ENCODE measurements at places on chromosomes 2 and 18.
A peak's percentile ranks its signal among the peaks of the same experiment; 100 is the strongest.

- no peak for DNase-seq
These were observed 20.1 kb downstream of the DOCK10 start for GRCh38 chr2:225022188-225022587.

DNA sequence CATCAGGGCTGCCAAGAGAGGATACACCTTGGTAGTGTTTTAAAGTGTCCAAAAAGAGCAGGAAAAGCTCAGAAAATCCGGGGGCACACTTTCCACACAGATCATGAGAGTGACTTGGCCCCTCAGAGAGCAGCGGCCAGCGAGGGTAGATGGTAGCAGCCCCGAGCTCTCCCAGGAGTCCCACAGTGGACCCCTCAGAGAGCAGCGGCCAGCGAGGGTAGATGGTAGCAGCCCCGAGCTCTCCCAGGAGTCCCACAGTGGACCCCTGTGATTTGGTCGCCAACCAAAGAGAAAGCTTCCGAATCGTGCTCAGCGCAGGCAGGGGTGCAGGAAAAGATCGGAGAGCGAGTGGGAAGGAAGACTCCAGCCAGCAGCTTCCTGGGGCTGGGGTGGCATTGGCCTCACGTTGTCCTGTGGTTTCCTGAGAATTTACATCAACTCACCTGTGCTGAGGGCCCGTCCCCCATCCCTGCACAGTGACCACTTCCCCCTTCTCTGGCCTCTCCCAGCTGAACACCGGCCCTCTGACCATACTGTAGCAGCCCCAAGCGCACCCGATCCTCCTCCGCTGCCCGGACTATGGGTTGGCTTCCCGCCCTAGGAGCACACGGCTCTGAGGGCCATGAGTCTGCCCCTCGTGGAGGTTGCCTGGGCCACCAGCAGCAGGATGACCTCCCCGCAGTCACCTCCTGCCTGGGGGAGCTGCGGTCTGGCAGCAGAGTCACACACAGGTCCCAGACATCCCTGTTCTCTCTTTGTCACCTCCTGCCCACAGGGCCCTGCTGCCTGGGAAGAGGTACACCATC lies 33.7 kb downstream of the MTERF4 start:
- DNase-seq, result no peak

GRCh38 chr2:136136931-136137330 lies 19.0 kb upstream of the CXCR4 start:
- DNase-seq, result no peak

DNA sequence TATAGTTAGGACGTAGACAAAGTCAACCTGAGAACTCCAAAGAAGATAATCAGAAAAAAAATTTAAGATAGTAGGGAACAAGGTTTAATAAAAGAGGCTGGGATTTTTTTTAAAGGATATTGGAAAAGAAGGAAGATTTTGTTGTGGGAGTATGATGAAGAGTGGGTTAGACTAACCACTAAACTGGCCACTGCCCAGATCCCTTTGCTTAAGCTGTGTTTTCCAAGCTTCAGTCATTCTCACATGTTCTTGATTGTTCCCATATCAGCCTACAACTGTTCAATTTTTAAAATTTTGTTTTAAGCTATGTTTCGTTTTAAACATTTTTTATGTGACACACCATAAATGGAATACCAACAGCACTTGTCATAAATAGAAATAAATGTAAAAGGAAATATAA lies 284.5 kb upstream of the MMADHC start:
- no peak for DNase-seq

DNA sequence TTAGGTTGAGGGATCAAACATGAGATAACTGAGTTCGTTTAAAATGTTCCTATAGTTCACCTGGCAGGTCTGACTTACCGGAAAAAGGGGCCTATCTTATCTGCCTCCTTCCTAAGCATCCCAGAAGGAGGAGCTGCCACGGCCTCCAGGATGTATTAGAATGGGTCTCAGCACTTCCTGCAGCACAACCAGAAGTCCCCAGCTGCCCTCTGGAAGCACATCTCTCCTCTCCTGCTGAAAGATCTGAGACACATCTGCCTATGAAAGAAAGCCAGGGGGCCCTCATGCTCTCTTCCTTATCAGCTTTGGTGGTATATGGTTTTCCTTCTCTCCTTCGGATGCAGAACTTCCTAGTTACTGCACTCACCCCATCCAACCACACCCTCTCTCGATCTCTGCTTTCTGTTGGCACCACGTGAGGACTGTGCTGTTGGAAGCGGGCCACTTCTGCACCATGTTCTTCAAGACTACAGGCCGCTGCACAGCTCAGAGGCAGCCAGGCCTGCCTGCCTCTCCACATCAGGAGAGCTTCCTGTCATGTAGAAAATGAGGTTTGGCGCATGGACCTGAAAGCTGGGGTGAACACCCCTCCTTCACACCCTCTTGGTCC lies 6.5 kb downstream of the IGFBP5 start:
- DNase-seq, result no peak

- peak; percentile 69 for DNase-seq
These were observed 403.2 kb downstream of the THSD7B start for GRCh38 chr2:137168552-137168951.

DNA sequence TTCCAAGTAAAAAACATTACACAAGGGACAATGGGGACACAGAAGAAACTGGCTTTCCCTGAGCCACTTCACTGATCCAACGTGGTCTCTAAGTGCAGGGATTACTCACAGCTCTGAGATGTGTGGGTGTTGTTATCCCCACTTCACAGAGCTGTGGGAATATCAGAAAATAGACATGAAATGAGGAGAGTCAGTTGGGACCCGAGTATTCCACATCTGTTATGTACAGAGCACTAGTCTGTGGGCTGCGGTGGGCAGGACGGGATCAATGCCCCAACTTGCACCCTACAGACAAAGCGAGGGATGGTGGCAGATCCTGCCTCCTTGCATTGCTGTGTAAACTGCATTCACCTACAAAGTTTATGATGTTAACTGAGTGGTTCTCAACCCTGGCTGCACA lies 11.7 kb downstream of the LAMA1 start:
- DNase-seq, result no peak

- DNase-seq, result no peak
These were observed 336.5 kb upstream of the SLC39A10 start for GRCh38 chr2:195320413-195320973.

- peak; percentile 84 for DNase-seq
These were observed 48.7 kb downstream of the TTC39C start for GRCh38 chr18:24063121-24063731.

DNA sequence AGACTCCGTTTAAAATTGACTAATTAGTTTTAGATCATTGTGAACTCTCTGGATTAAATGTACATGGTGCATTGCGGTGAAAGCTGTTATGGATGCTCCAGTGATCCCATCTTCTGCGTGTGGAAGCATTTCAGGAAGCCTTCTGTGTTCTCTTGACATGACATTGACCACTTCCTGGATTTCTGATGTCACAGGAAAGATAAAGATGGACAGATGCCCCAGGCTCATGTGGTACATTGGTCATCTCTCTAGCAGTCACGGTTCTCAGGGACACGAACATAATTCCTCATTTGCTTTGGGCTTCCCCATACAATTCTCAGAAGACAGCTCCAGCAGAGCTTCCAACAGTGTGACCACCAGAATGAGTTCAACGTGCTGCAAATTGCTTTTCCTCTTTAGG lies 26.9 kb downstream of the AGAP1 start:
- DNase-seq, result no peak

- DNase-seq, result no peak
These were observed 56.3 kb upstream of the TANC1 start for GRCh38 chr2:158912112-158912511.

DNA sequence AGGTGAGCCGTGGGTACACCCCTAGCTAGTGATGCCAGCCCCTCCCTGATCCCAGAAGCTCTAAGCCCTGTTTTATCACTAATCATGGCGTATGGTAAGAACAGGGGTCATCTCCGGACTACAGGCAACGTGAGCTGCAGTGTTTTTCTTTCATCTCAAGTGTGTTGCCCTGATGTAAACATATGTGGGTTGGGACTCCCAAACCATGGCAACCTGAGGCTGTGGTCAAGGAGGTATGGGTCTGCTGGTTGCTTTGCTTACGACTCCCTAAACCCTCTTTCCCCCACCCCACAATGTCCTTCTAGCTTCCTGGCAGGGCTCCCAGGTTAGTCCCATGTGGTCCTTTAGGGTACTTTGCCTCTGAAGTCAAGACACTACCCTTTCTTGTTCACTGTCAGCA lies 53.6 kb upstream of the AFF3 start:
- DNase-seq, result no peak

GRCh38 chr2:230230087-230230486 lies 4.6 kb downstream of the SP140 start:
- DNase-seq, result peak; percentile 96

- no peak for DNase-seq
These were observed 9.2 kb downstream of the UXS1 start for GRCh38 chr2:106184857-106185256.

DNA sequence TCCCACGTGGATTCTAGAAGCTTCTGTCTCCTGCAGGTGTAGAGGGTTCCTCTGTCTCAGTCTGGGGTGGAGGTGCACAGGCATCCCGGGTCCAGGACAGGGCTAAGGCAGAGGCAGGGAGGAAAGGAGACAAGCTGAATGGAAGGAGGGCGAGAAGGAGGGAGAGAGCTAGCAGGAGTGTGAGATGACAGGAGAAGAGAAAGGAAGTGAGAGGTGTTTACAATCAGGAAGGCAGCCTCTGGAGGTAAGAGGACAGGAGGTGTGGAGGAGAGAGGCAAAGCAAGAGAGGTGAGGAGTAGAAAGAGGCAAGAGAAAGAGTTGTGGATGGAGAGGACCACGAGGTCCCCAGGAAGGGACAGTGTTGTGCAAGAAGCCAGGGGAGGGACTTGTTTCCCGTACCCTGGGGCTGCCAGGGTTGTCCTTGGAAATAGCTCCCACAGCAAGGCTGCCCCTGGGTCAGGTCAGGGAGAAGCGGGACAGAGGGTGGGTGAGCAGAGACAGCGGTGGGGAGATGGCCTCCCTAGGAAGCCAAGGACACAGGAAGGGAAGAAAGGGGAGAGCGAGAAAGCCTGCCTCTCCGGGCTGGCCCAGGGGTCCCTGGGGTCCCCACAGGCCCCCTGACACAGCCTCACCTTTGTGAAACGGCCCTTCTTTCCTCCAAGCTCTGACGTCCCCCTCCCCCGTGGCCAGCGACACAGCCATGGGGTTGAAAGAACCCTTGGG lies 136.9 kb downstream of the CYP26B1 start:
- DNase-seq, result no peak

DNA sequence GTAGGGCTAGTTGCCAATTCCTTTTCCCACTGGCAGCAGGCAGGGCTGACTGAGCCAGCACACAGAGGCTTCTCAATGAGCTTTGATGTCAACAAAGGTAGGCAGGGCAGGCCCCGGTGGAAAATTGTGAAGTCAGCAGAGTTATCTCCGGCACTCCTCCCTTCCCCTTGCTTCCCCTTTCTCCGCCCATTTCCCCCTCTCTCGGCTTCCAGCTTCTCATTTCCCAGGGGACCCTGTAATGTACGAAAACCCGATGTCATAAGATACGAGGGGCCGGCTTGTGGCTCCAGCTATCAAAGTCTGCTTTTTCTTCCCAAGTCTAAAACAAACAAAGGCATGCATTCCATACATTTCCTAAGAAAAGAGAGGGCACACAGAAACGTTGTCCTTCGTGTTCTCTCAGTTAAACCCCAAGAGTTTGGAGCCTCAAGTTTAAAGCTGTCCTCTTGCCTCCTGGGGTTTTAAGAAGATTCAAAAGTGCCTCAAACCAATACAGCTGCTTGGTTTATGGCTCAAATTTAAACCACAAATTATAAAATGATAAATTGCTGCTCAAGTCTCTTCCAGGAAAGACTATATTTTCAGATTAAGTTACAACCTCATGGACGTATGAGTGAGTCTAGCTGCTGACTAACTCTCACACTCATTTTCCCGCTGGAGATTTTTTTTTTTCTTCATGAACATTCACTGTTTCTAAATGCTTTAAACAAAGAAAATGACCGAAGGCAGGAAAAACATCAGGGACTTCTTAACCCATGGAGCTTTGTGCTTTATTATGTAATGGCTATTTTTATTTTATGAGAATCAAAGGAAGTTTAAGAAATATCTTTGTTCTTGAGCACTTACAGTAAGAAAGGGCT lies 27.2 kb upstream of the EML4 start:
- peak; percentile 81 for DNase-seq

GRCh38 chr2:101337877-101338276 lies 29.4 kb upstream of the RNF149 start:
- peak; percentile 42 for DNase-seq

GRCh38 chr2:5953525-5953924 lies 261.3 kb downstream of the SOX11 start:
- DNase-seq, result no peak

- DNase-seq, result no peak
These were observed 19.8 kb downstream of the TET3 start for GRCh38 chr2:74004212-74005182.

GRCh38 chr18:10688766-10689165 lies 162.9 kb downstream of the NAPG start:
- no peak for DNase-seq

DNA sequence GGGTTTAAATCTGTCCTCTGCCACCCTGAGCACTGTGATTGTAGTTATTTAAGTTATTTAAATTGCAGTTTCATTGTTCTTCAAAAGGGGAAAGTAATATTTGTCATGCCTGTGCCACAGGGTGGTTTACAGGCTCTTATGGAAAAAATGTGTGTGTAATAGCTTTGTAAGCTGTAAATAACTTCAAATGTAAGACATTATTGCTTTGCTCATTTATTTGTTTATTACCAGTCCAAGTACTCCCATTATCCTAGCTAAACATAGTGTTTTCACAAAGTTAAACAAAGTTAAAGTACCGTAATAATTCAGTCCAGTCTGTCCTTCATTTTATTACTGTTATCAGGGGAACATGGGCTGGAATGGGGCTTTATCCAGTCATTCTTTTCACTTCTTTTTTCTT lies 43.4 kb upstream of the IGFBP2 start:
- no peak for DNase-seq

DNA sequence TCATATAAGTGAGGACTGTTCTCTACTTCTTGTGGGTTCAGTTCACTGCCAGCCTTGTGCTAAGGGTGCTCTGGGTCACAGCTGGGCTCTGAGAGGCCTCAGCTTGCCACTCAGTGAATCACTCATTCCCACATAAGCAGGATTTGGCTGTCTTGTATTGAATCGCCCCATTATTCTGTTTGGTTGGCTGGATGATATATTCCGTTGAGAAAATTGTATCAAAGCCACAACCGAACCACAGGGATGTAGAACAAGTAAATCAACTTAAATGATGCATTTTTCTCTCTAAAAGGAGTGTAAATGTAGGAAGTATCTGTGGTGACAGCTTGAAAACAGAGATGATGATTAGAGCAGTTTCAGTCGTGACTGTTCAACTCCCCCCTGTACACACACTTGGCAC lies 39.6 kb downstream of the TTC39C start:
- peak; percentile 55 for DNase-seq

GRCh38 chr2:42859006-42859552 lies 66.7 kb upstream of the HAAO start:
- DNase-seq, result peak; percentile 74

Measured in iris pigment epithelial cell (primary cell).